Omental fat pad (tissue), 4 donors: ENCODE measurements at places on chromosomes 3 and 15.

DNA sequence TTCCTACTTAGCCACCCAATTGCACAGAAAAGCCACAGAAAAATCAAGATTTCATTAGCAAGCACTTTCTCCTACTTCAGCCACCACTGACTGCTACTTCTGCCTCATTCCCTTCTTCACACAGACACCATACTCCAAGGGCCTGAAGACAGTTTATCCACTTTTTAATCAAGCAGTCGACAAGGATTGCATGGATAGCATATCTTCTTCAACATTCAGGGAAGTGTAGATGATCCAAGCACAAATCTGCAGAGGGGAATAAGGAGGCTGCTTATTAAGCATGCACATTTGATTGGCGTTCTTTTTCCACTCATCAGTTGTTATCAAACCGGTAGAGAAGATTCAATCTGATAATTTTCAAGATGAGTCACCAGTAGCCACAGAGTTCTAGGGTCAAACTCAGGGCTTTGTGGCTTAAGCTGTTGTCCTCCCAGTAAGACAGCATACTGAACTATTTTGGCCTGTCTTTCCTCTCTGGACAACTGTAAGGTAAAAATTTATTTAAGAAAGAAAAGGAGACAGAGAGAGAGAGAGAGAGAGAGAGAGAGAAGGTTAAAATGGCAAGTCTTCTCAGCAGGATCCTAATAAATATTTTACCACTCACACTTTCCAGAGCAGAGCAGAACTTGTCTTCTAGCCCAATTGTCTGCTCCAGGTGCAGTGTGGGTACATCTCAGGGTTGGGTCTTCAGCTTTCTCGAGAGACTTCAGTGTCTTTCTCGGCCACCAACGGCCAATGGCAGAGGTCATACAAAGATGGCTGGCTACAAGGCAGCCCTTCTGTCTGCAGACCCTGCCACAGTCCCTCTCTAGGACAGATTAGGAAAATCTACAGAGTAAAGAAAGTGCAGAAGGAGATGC is 80.6 kb upstream of the BHLHE40 start:
- DNase-seq: no peak

DNA sequence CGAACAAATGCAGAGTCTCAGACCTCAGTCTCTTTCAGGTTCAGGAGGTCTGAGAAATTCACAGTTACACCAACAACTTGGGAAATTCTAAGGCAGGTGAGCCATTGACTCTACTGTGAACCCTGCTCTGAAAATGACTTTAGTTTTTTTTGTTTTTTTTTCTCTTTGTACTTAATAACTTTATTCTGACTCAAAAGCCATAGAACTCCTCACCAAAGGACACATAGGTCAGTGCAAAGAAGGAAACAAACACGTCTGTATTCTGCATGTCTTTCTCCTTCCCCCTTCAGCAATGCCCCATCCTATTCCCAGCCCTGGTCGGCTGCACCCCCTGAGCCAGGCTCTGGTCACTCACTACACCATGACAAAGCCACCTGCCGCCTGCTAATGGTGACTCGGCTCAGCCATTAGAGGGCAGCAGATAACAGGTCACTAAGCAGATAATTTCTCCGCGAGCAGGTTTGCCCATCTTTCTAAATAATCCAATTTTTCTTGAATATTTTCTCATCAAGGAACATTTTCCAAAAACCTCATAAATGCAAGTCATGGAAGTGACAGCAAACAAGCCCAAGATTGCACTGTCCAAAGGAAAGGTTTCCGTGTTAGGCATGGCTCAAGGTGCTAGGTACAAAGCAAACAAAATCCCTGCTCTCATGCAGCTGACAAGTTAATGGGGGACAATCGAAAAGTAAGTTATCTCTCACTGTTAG is 37.7 kb downstream of the TM4SF4 start:
- peak; percentile 35 for DNase-seq

- no peak for DNase-seq
Observed at GRCh38 chr3:46593979-46594378, 18.3 kb upstream of the FAM240A start.

DNA sequence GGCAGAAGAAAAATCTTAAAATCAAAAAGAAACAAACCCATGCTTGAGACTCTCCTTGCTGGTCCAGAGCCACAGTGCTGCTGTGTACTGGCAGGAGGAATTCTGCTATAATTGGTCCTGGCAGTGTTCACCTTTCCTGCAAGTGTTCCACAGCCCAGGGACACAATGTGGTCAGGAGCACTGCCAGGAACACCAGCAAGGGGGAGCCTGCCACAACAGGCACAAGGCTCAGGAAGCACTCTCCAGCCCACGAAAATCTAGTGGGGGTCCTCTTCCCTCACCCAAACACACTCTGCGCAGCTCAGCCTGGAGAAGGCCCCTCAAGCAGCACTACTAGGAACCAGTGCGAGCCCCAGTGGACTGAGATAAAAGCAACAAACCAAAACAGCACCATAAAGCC is 92.9 kb downstream of the UBE3A start:
- DNase-seq: no peak

DNA sequence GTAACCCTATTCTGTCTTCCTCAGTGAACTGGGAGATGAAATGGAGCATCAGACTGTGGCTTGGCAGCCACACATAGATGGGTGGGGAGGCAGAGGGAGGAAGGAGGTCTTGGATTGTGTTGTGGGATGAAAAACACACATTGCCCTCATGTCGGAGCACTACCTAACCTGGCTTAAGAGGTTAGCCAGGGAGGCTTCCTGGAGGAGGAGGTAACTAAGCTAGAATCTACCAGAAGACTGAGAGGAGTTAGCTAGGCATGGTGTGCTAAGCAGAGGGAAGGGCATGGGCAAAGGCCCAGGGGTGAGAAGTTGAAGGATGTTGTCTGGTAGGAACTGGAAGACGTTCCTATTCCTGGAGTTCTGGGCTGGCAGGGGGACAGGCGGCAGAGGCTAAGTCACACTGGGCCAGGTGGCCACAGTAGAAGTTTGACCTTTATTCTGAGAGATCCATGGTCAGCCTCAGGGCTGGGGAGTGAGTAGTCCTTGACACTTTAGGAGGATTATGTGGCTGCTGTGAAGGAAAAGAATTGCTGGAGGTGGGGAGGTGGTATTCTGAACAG is 7.7 kb upstream of the PRKCD start:
- DNase-seq: no peak

DNA sequence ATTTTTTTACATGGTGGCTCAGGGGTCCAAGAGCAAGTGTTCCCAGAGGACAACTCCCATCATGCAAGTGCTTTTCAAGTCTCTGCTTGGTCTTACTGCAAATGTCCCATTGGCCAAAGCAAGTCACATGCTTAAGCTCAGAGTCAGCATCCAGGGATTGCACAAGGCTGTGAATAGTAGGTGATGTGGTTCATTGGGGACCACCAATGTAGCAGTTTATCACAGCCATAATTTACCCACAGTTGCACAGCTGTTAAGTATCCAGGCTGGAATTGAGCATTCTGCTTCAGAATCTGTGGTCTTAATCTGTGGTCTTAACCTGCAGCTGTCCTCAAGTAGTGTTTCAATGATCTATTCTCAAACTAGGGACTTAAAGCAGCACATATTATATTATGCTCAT is 71.4 kb upstream of the PLCL2 start:
- DNase-seq: no peak

DNA sequence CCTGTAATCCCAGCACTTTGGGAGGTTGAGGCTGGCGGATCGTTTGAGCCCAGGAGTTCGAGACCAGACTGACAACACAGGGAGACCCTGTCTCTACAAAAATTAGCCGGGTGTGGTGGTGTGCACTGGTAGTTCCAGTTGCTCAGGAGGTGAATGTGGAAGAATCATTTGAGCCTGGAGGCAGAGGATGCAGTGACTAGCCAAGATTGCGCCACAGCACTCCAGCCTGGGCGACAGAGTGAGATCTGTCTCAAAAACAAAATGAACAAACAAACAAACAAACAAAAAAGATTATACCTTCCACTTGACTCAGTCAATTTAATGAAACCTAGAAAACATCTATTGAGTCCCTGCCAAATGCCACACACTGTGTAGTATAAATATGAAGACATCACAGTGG is 30.5 kb upstream of the PHLDB2 start:
- DNase-seq: no peak

DNA sequence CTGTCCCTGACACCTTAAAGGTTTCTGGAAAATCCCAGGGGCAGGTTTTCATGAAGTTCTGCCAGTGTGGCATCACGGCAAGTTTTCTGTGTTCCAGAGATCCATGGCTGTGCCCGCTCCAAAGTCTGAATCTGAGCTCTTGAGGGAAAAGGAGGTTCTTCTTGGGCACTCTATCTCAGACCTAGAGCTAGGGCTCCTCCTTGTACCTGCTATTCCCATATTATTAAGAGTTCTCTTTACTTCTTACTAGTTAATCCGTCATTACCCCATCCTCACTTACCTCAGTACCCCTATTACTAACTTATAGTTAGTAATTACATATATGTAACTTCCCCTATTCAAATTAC is 5.9 kb upstream of the TRA2B start:
- DNase-seq: no peak

- DNase-seq: no peak
Observed at GRCh38 chr15:49987198-49987785, 131.7 kb downstream of the ATP8B4 start.

- DNase-seq: no peak
Observed at GRCh38 chr3:194136519-194137007, 615 bp downstream of the HES1 start.

DNA sequence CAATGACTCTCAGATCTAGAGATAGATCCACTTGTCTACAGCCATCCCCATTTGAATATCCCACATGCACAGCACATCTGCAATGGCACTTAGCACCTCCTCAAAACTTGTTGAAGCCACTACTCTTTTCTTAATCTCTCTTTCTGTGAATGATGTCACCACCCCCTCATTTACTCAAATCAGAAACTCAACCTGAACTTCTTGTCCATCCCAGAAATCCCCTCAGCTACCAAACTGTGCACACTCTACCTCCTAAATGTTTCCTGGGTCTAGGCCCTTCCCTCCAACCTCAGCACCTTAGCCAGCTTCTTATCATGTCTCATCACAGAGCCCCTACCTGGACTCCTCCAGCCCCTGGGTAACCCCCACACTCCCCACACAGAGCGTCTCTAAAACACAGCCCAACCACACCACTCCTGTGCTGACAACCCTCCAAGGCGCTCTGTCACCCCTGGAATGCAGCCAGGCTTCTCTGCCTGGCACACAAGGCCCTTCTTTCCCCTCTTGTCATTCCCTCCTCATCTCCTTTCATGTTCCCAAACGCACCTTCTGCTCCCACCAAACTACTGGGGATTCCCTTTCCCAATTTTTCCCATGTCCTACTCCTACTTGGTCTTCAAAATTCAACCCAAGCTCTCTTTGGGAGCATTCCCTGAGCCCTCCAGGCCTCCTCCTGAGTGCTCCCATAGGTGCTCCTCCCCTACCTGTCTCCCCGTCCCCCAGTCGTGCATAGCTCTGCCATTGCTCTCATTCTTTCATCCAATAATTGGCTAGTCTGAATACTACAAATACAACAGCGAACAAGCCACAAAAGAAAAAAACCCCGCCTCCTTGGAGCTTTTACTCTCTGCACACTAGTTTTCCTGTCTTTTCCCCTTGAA is 39.8 kb upstream of the ZBTB38 start:
- no peak for DNase-seq

- no peak for DNase-seq
Observed at GRCh38 chr3:110900576-110900975, 171.0 kb upstream of the NECTIN3 start.

- DNase-seq: no peak
Observed at GRCh38 chr3:190701096-190701532, 161.4 kb downstream of the GMNC start.
